Camera-type eye (tissue), 1 donor: ENCODE measurements at places on chromosomes 7 and 10. TPM values are rescaled to one million over a fixed set of nuclear protein-coding genes. Genes with fewer than 3 reads are reported as not detected.

MAT1A gene
- 0.38 TPM for total RNA-seq

POLR3A gene
- 30.6 TPM for total RNA-seq

TYW1B gene
- total RNA-seq = 10.0 TPM

VIPR2 gene
- total RNA-seq = 13.5 TPM

HNRNPF gene
- total RNA-seq = 171 TPM

SVOPL gene
- total RNA-seq = 0.99 TPM

VPS37D gene
- total RNA-seq = 14.6 TPM

AGAP6 gene
- 8.5 TPM for total RNA-seq

PBLD gene
- total RNA-seq = 11.3 TPM

PAPOLB gene
- 1.5 TPM for total RNA-seq

P4HA1 gene
- total RNA-seq = 107 TPM

TMEM270 gene
- total RNA-seq = not detected

IL6 gene
- not detected for total RNA-seq

PON1 gene
- total RNA-seq = not detected

C10orf67 gene
- 0.11 TPM for total RNA-seq

NPM3 gene
- 44.9 TPM for total RNA-seq

RFC2 gene
- total RNA-seq = 17.9 TPM

CDHR1 gene
- 150 TPM for total RNA-seq

CPN1 gene
- not detected for total RNA-seq

SPDYE9 gene
- total RNA-seq = not detected

BLNK gene
- 3.8 TPM for total RNA-seq

KLF14 gene
- total RNA-seq = 0.16 TPM

LRRTM3 gene
- total RNA-seq = 5.2 TPM

SPDYE1 gene
- total RNA-seq = not detected

PRKCQ gene
- total RNA-seq = 8.7 TPM

HELLS gene
- 86.8 TPM for total RNA-seq

DPY19L1 gene
- total RNA-seq = 55.1 TPM

CUTC gene
- total RNA-seq = 31.0 TPM

CTBP2 gene
- 121 TPM for total RNA-seq
